ENCODE measurements at places on chromosomes 3 and 15. TPM values are rescaled to one million over a fixed set of nuclear protein-coding genes. Genes with fewer than 3 reads are reported as not detected.

GRCh38 chr3:40923143-40923542 is 276.2 kb upstream of the CTNNB1 start:
- no peak for DNase-seq

- no peak for DNase-seq
Measured at GRCh38 chr3:55454611-55455010, 32.5 kb downstream of the WNT5A start.

DNA sequence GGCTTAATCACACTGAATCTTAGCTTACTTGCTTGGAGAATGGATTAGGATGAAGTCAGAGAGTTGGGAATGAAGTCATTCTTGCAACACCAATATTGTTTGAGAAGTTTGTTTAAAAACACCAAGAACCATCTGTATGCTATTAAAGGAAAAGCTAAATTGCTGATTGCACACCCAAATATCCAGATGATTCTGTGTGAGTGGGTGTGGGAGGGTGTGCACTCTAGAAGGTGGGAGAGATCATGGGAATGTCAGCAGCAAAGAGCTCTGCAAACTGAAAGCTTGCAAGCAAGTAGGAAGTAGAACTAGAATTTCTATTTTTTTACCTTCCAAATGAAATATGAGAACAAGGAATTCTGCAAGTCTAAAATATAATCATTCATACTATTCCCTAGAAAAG is 364.9 kb downstream of the NR2F2 start:
- no peak for DNase-seq

DNA sequence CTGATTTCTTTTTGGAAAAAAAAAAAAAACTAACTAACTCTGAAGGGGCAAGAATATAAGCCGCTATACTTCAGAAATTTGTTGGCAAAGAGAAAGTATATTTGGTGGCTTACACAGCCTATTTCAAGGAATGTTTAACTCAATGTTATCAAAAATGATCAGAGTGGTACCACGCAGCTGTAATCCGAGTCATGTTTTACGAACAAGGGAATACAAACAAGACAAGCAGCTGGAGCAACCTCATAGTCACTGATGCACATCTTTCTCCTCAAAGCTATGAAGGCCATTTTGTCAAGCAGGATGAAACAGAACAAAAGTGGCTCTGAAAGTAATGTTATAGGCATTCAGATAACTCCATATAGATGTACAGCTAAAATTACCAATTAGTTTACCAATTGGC is 81.2 kb downstream of the SCAPER start:
- no peak for DNase-seq

DNA sequence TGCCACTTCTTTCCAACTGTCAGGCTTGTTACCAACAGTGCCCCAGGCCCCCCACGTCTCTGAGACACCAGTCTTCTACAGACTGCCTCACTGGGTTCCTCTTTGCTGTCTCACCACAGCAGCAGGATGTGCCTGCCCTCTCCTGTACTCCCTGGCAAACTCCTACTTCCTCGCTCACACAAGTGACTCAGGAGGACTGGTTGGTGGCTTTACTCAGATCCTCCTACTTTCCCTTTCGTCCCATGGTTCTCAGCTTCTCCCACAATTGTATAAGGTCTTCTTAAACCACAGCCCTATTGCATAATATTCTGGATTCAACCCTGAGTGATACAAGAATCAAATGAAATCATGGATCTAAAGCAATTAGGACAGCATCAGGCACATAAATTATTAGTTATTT is 246.6 kb upstream of the PROK2 start:
- DNase-seq, result no peak

- no peak for DNase-seq
Measured at GRCh38 chr15:66868918-66869317, 166.9 kb downstream of the SMAD6 start.

DNA sequence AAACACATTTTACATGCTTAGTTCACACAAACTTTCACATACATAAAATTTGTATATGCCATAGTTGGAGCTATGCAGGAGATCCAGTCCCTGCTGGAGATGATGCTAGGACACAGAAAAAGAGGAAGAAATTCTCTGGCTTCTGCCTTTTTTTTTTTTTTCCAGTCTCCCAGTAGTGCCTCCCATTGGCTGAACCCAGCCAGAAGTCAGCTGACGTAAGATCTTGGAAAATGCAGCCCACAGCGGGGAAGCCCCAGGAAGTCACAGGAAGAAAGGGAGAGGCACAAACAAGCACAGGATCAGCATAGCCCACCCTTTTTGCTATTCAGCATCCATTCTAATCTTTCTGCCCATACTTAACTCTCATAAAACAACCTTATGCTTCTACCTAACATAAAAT is 38.5 kb downstream of the SCN11A start:
- no peak for DNase-seq

GRCh38 chr15:75008221-75008625 is 12.9 kb downstream of the SCAMP5 start:
- DNase-seq, result no peak

DNA sequence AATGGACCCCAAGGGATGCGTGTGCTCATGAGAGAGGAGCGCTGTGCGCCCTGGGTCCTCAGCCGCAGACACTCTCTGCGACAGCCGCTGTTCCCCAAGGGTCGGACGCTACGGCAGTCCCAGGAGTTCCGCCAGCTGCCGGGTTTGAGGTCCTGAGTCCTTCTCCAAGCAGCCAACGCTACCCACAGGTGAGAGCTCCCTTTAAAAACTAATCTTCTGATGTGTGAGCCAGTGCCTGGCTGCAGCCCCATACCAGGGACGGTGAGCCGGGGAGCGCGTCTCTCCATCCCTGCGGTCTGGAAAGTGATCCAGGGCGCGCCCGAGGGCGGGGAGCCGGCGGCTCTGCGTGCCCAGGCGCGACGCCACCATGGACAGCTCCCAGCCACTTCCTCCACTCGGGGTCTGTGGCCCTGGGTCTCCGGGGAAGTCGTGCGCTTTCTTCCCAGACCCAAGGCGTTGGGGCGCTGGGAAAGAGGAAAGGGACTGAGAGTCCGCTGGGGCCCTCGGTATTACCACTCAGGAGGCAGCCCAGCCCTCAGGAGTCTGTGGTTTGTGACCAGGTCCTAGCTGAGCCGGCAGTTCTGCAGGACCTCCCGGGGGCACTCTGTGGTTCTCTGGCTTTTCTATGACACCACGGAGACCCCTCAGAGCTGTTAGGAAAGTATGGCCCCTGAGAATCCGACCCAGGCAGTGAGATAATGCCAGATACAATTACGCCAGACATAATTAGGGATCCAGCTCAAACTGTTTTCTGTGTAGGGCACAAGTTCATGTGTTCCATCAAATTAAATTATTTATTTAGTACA is 1.4 kb downstream of the CEMIP start:
- no peak for DNase-seq

- no peak for DNase-seq
Measured at GRCh38 chr15:96273317-96274086, 57.0 kb upstream of the NR2F2 start.

RASSF1 gene
- total RNA-seq, result 12.6 TPM

ALDH1A2 gene
- 3.3 TPM for total RNA-seq

TMEM202 gene
- not detected for total RNA-seq

Measured in frontal cortex (tissue), 4 donors.